ENCODE measurements at places on chromosomes 7 and 10.

- DNase-seq: no peak
These were observed 112.5 kb downstream of the C10orf105 start for GRCh38 chr10:71607082-71607443.

- no peak for DNase-seq
These were observed 1.9 kb downstream of the FOXK1 start for GRCh38 chr7:4683884-4684565.

GRCh38 chr10:26698909-26699308 is 1.4 kb downstream of the PDSS1 start:
- DNase-seq: no peak

- DNase-seq: no peak
These were observed 209.3 kb downstream of the SDK1 start for GRCh38 chr7:3510101-3511020.

DNA sequence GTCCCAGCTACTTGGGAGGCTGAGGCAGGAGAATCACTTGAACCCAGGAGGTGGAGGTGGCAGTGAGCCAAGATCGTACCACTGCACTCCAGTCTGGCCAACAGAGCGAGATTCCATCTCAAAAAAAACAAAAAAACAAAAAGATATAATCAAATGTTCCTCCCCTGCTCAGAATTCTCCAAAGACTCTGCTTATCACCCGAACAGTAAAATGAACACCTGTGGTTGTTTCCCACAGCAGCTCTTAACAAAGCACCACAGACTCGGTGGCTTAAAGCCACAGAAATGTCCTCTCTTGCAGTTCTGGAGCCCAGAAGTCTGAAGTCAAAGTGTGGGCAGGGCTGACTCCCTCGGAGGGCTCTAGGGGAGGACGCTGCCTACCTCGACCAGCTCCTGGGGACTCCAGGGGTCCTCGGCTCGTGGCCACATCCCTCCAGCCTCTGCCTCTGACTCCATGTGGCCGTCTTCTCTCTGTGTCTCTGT is 4.1 kb upstream of the INTS1 start:
- no peak for DNase-seq

- no peak for DNase-seq
These were observed 694.2 kb upstream of the FZD8 start for GRCh38 chr10:36336315-36336714.

DNA sequence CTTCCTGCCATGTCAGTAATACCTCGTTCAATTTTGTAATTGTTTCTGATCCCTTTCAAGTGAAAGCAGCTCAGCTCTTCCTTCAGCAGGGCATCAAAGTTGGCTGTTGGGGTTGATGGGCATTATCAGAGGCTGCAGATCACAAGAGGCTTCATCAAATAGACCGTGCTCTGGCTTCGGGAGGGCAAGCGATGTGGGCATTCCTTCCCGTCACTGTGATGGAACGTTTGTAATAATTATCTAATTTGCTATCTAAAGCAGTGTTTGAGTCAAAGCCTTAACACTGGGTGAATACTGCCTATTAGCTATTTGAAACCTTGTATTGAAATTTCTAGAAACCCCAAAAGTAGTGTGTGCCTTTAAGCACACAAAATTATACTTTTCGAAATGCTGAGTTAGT is 170.1 kb downstream of the OTUD1 start:
- DNase-seq: no peak

DNA sequence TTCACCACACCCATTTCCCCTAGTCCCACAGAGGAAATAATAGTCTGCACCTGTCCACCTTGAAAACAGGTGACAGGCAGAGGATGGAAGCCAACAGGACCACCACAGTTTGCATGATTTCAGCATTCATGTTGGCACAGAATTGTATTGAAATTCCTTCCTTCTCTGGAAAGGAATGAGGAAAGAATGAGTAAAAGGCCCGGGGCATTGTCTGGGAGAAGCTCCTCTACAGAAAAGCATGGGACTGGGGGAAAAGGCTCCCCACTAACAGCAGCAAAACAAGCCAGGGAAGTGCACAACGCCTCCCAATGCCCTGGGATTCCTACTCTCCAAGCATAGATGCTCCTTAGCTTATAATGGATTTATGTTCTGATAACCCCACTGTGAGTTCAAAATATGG is 28.5 kb upstream of the TOMM7 start:
- DNase-seq: no peak

DNA sequence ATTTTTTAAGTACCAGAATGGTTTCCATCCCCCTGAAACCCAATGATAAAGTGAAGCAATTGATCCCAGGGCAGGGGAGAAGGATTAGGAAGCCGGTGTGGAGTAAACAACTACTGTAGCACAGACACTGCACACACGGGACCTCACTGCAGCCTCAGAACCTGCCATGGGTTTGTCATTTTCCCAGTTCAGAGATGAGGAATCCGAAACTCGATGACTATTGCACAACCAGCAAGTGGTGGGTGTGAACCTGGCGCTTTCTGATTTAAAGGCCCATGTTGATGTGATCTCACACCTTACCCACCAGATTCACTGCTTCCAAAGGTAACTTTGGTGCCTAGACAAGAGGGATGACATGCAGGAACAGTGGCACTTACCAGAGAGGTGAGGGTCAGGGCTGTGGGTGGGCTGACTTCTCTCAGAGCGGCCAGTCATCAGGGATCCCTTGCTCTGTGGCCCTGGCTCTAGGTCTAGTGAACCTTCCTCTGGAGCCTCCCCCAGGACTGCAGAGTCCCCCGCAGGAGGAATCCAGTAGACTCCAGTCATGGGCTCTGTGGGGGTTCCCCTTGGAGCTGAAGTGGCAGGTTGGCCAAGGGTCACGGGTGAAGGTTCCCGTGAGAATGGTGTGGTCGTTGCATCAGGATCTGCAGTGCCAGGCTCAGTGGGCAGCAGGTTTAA is 62.8 kb downstream of the PKD1L1 start:
- no peak for DNase-seq

DNA sequence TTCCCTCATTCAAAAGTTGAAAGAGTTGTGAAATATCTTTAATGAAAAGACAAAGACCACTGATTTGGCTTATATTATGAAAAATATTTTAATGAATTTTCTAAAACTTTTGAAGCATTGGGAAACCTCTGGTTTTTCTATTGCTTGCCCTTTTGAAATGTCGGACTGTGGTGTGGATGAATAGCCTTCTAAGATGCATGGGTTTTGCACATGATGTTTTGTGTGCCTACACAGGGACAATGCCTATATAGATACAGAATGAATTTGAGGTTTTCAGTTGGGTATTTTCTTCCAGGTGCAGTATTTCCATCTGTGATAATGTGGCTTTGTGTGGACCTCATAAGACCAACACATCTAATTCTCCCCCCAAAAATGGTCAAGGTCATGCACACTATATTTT is 1437.9 kb downstream of the REEP3 start:
- no peak for DNase-seq

- no peak for DNase-seq
These were observed 22.7 kb upstream of the MAP3K8 start for GRCh38 chr10:30411263-30411662.

DNA sequence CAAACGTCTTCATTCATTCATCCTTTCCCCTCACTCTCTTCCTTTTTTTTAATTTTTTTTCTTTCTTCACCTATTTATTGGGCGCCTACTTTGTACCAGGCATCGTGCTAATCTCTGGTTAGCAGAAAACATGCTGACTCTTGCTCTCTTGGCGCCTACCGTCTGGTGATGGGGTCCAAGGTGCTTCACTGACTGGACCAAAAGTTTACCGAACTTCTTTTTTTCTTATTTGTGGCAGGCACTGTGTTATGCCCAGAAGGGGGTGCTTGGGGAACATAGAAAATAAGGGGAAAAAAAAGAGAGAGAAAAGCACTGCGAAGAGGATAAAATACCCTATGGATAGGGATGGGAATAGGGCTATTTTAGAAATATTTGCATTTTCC is 505 bp upstream of the FAM204A start:
- no peak for DNase-seq

- DNase-seq: no peak
These were observed 106.1 kb downstream of the ICA1 start for GRCh38 chr7:8155836-8156235.

GRCh38 chr7:127793582-127793981 is 141.6 kb downstream of the SND1 start:
- no peak for DNase-seq

DNA sequence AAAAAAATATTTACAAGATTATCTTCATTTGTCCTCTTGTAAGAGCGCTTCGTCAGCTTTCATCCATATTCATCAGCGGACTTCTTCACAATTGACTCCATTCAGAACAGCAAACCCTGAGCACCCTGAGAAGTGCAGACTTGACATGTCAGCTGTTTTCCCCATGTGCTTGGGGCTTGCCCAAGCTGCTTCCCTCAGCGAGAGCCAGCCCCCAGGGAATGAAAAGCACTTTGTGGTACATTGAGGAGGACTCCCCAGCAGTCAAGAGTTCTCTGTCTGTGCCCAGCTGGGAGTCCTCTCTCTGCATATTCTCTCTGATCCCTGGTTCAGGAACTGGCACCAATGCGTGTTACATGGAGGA is 22.7 kb downstream of the HKDC1 start:
- DNase-seq: peak; percentile 34

GRCh38 chr10:130579913-130580312 is 443.7 kb downstream of the GLRX3 start:
- no peak for DNase-seq

DNA sequence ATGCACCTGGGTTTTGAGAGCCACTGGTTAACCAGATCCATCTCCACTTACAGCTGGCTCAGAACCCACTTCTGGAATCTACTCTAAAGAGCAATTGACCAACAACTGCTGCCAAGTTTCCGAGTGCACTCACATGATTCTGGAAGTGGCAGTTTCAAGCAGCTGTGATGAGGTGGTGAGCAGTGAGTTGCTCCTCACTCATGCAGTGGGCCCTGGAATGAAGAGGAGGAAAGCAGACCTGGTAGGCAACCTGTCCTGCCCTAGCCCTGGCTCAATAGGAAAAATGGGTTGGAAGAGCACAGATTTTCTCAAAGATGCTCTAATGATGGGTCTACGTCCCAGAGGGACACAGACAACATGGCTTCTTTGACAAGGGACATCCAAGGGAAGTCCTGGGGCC is 70.7 kb upstream of the NPY start:
- DNase-seq: no peak

- no peak for DNase-seq
These were observed 329.8 kb downstream of the ADK start for GRCh38 chr10:74480778-74481177.

DNA sequence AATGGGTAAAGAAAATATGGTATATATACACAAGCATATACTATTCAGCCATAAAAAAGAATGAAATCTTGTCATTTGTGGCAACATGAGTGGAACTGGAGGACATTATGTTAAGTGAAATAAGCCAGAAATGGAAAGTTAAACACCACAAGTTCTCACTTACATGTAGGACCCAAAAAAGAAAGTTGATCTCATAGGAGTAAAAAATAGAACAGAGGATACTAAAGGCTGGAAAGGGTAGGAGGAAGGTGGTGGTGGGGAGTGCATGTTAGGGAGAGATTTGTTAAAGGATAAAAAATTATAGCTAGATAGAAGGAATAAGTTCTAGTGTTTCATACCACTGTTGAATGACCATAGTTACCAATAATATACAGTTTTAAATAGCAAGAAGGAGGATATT is 48.4 kb downstream of the TBC1D12 start:
- no peak for DNase-seq

DNA sequence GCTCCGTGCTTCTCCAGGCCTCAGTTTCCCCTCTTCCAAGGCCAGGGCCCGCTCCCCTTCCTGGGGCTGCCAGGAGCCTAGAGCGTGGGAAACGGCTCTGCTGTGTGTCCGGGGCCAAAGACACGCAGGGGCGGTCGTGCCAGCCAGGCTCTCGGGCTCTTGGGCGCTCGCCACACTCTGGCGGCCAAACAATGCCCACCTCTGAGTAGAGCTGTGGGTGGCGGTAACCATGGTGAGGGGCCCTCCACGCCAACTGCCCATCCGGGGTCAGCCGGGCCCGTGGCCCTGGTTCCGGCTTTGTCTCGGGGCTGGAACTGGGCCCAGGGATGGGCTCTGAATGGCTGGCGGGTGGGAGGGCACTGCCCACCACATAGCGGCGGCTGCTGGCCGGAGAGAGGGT is 16.0 kb downstream of the GRIFIN start:
- DNase-seq: no peak

DNA sequence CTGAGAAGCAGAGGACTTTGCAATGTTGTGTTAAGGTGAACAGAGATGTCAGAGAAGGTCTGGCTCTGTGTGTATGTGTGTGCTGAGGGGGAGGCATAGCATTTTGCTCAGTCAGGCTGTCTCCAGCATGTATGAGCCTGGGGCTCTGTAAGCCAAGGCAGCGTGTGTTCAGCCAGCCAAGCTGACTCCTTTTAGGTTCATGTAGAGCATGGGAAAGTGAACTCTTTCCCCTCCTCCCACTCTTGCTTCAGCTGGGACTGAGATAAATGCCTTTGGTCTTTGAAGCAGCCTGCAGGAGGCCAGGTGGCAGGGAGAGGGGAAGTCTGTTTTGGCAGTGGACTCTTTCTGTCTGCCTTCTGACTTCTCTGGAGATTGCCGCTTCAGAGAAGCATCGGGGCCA is 3.8 kb downstream of the SFXN2 start:
- no peak for DNase-seq

DNA sequence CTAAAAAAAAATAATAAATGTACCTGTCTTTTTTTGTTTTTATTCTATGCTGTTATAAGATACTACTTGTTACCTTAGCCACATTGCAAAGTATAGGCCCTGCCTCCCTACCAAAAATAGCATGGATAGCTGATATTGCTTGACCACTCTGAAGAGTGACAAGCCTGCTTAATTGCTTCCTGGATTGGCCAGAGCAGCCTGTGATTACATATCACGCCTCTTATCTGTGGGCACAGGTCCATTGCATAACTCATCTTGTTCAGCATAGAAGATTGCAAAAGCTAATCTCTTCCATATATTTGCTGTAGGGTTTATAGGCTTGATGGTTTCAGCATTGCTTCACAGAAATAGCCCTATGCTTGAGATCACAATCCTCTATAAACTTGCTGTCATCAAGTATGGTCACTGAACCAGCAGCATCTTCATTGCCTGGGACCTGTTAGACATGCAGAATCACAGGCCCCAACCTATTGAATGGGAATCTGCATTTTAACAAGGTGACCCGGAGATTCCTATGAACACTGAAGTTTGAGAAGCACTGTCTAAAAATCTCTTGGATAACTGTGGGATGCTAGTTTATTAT is 280.8 kb upstream of the CDC14C start:
- DNase-seq: no peak

DNA sequence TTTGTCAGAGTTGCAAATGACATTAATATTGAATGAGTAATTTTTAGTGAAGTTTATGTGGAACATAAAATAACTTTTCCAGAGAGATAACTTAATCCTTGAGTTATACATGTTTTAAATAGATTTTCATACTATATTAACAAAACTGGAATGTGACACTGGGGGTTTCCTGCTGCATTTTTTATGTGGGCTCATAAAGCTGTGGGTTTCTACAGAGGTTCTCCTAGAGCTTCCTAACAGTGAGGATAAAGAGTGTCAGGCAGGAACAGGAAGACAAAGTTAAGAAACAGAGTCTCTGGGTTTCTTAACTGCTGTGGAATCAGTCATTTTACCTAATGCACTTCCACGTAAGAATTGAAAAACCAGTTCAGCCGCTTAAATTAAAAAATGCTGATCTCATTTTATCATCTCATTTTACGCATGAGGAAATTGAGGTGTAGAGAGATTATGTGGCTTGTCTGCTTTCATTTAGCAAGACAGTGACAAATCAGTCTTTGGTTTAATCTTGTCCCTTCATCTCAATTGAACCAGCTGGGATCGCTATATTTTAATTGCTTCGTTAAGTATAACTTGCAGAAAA is 5.0 kb downstream of the CD36 start:
- peak; percentile 34 for DNase-seq
